Ovary (tissue), 10 donors: ENCODE measurements at places on chromosomes 5 and 9. TPM values are rescaled to one million over a fixed set of nuclear protein-coding genes. Genes with fewer than 3 reads are reported as not detected.

Gene ISOC1
- total RNA-seq: 19.7 TPM

Gene DIPK1B
- total RNA-seq: 13.1 TPM

Gene CNTNAP3
- total RNA-seq: 0.73 TPM

Gene ADGRD2
- not detected for total RNA-seq

Gene OR2V1
- not detected for total RNA-seq

Gene PPP3R2
- not detected for total RNA-seq

Gene PGM5
- 19.4 TPM for total RNA-seq

Gene GNA14
- total RNA-seq: 7.6 TPM

Gene SLC30A5
- total RNA-seq: 34.9 TPM

Gene GPBP1
- 78.2 TPM for total RNA-seq

Gene C8G
- not detected for total RNA-seq

Gene CDKN2B
- total RNA-seq: 1.0 TPM
